ENCODE measurements at places on chromosomes 7 and 10.

GRCh38 chr10:27437775-27438174, 66.3 kb upstream of the RAB18 start:
- no peak for DNase-seq

GRCh38 chr10:42985436-42986316, 91.2 kb upstream of the RET start:
- no peak for DNase-seq

- no peak for DNase-seq
Measured at GRCh38 chr7:2872296-2872874, 28.3 kb upstream of the GNA12 start.

- no peak for DNase-seq
Measured at GRCh38 chr10:21293518-21294356, 231.7 kb downstream of the SKIDA1 start.

Measured in stimulated activated CD4-positive, alpha-beta T cell treated with anti-CD3 and anti-CD28 coated beads, Interleukin-12 subunit alpha, Interleukin-12 subunit beta, amount 100 ng/mL, for 48 hours (primary cell).